NCI-H1436 (cell line): ENCODE measurements at places on chromosomes 13 and 19.

- DNase-seq = no peak
Observed at GRCh38 chr13:98216135-98216565, 39.1 kb upstream of the RNF113B start.

DNA sequence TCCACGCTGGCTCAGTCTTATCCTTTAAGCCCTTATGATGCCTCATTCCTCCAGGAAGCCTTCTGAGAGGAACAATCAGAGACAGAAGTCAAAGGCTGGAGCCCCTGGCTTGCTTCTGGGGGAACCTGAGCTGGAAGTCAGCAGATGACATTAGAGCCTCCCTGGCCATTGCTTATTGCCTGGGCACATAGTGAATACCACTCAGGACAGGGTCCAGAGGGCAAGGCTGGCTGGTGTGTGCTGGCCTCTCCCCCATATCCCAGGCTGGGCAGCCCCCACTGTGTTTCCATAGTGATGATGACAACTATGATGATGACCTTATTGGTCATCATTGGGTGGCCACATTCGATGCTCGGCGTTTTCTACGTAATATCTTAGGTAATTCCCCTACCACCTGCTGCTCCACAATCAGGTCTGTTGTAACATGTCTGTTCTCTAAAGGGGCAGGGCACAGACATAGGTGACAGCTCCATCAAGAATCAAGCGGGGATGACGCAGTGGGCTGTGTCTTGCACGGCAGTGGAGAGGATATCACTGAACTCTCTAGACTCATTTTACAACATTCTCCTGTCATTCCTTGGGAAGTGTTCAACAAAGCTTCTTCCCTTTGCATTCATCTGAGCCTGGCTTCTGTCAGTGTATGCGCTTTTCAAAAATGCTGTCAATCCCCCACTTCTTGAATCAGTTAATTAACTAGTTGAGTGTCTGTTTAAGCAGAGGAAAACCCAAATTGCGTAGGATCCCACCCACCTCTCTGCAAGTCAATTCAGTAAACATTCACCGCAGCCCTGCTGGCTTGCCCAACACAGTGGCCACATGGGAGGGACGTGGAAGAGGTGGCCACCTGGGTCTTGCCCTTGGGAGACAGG is 89.4 kb upstream of the TSHZ3 start:
- no peak for DNase-seq

GRCh38 chr13:22162889-22163288 is 492.0 kb downstream of the FGF9 start:
- DNase-seq = no peak

GRCh38 chr13:91270031-91270430 is 77.5 kb upstream of the MIR17HG start:
- no peak for DNase-seq

GRCh38 chr13:74300162-74300561 is 166.0 kb upstream of the KLF12 start:
- no peak for DNase-seq

DNA sequence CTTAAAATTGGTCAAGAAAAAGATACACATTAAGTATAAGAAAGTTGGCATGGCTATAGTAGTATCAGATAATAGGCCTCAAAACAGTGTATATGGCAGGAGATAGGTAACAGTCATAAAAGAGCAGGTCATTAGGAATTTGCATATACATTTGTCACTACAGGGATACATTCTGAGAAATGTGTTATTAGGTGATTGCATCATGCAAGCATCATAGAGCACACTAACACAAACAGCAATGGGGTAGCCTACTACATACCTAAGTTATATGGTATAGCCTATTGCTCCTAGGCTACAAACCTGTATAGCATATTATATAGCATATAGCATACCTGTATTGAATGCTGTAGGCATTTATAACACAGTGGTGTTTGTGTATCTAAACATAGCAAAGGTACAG is 6.2 kb upstream of the ZNF529 start:
- DNase-seq = no peak

DNA sequence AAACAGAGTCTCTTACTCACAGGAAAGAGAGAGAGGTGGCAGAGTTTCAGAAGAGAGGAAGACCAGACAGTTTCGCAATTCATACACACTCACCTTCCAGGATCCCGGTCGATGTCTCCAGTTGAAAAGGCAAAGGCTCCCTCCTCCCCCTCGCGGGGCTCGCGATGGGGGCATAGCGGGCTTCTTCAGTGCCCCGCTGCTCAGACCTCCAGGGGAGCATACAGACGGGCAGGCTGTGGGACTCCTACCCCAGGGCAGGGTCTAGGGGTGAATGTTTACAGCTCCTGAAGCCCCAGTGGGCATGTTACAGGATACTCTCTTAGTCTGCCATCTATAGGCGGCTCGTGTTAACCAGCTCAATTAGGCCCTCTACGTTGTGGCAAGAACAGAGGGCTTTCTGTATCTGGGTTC is 139.2 kb downstream of the SLITRK5 start:
- no peak for DNase-seq

DNA sequence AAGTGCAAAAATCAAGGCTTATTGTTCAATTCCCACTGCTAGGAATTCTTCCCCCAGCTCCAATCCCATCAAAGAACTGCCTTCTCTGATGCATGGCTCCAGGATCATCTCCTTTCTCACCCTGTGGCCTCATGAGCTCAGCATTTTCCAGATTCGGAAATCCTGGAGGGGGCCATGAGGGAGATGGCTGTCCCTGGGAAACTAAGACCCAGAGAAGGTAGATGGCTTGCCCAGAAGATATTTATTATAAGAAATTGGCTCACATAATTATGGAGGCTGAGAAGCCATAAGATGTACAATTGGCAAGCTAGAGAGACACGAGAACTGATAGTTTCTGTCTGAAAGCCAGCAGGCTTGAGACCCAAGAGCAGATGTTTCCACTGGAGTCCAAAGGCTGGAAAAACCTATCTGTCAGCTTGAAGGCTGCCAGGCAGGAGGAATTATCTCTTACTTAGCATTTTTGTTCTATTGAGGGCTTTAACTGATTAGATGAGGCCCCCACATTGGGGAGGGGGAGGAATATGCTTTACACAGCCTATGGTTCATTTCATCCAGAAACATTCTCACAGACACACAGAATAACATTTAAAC is 58.6 kb downstream of the GADD45B start:
- DNase-seq = no peak

DNA sequence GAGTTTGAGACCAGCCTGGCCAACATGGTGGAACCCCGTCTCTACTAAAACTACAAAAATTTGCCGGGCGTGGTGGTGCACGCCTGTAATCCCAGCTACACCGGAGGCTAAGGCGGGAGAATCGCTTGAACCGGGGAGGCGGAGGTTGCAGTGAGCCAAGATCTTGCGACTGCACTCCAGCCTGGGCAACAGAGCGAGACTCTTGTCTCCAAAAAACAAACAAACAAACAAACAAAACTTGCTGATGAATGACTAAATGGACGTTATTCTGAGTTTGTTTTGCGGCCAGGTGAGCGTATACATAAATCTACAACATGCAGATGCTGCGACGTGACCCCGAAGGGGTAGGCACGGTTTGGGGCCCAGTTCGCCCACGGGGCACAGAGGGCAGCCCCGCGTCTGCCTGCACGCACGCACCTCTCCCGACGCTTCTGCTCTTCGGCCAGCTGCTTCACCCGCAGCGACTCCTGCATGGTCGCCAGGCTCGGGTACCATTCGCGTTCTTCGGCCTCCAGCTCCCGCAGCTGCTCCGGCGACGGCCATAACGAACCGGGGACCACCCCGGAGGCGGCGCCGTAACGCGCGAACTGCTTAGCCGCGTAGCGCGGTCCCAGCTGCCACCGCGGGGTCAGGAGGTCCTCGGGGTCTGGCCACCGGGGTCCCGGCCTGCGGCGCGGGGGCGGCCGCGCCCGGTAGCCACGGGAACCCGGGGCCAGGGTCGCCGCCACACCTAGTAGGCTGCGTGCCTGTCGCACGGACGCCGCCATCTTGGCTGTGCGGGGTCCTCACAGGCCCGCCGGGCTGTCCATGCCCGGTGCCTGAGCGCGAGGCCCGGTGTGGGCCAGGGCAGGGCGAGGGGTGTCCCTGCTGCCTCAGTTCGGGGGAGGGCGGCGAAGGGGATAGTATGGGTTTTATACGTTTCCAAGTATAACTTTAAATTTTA is at the start of gene GADD45GIP1:
Gene GADD45GIP1, minus strand, starts transcription at position 778 of the 943 bp plus-strand sequence. Its CDS starts 11 bp downstream, at position 767.
- DNase-seq = peak; percentile 66

GRCh38 chr13:25151626-25152195 is 20.4 kb downstream of the AMER2 start:
- DNase-seq = no peak

DNA sequence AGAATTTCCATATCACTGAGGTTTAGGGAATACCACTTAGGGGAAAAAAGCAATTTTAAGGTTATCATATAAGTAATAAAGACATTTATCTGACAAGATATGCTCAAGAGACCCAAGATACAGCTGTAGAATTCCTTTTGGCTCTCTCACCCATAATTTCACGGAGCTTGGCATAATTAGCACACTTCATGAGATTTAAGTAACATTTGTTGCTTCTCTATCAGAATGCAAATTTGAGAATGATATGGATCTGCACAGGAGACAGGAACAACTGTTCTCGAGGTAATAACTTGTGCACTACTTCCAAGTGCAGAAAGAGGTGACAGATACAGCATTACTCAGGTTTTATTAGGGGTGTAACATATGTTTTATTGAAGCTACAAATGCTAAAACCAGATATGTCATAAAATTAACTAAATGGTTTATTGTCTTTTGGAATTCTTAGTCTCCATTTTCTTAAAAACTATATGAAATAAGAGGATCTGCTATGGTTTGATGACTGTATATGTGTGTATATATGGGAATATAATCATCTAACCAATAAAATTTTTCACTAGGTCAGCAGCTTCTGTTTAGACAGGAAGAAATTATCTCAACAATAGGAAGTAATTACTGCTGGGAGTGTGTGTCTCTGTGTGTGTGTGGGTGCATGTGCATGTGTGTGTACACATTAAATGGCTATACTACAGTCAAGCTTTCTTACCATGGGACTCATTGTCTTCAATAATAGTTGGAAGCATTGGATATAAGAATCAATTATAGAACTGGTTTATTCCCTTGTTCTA is 401.3 kb downstream of the PCDH17 start:
- DNase-seq = no peak

DNA sequence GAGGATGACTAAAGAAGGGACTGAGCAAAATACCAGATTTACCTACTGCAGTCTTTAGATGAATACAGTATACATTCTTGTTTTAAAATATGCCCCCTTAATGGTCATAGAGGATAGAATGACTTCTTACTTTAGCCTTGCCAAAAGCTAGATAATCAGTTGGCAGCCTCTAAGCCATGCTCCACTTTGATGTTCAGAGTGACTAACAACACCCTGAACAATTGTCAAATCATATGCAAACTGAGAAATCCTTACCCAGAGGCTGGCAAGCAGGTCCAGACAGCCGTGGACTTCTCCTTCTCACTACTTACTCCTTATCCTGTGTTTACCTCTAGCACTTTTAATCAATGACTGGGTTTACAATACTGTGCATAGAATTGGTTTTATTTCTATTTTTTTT is 23.6 kb upstream of the PHF11 start:
- no peak for DNase-seq

GRCh38 chr19:50819636-50820035 is 4.0 kb downstream of the KLK1 start:
- DNase-seq = no peak

DNA sequence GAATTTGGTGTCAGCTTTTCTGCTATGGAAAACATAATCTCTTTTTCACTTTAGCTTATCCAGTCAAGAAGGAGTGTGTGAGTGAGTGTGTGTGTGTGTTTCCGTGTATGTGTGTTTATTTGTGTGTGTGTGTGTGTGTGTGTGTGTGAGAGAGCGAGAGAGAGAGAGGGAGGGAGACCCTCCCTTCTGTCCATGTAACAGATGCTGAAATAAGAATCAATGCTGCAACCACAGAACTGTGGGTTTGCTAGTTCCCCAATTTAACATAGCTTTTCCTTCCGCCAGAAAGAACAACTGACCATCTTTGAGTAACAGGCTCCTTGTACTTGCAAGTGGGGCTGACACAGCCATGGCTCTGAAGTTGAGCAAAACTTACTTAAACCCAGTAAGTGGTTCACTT is 5.2 kb downstream of the LCP1 start:
- DNase-seq = no peak

DNA sequence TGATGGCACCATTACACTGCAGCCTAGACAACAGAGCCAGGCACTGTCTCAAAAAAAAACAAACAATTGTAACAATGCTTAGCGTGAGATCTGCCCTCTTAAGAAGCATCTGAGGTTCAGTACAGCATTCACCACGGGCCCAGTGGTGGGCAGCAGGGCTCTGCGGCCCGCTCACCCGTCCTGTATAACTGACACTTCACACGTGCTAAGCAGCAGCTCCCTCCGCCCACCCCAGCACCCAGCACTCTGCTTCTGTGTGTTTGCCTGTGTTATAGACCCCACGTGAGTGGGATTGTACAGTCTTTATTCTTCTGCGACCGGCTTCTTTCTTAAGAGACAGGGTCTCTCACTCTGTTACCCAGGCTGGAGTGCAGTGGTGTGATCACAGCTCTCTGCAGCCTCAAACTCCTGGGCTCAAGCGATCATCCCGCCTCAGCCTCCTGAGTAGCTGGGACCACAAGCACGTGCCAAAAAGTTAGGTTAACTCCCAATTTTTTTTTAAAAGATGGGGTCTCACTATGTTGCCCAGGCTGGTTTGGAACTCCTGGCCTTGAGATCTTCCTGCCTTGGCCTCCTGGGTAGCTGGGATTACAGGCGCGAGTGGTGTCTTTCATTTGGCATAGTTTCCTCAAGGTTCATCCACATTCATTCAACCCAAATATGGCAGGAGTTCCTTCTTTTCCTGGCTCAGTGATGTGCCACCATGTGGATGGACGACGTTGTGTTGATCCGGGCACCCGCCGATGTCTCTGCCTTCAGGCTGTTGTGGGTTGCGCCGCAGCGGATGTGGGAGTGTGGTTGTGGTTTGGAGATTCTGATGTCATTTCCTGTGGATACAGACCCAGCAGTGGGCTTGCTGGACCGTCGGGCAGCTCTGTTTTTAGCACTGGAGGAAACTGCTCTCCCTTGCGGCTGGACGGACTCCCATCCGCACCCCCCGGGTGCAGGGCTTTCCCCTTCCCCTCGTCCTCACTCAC is 170.0 kb downstream of the KDM4B start:
- no peak for DNase-seq

- no peak for DNase-seq
Observed at GRCh38 chr19:31220540-31220939, 128.7 kb downstream of the TSHZ3 start.

DNA sequence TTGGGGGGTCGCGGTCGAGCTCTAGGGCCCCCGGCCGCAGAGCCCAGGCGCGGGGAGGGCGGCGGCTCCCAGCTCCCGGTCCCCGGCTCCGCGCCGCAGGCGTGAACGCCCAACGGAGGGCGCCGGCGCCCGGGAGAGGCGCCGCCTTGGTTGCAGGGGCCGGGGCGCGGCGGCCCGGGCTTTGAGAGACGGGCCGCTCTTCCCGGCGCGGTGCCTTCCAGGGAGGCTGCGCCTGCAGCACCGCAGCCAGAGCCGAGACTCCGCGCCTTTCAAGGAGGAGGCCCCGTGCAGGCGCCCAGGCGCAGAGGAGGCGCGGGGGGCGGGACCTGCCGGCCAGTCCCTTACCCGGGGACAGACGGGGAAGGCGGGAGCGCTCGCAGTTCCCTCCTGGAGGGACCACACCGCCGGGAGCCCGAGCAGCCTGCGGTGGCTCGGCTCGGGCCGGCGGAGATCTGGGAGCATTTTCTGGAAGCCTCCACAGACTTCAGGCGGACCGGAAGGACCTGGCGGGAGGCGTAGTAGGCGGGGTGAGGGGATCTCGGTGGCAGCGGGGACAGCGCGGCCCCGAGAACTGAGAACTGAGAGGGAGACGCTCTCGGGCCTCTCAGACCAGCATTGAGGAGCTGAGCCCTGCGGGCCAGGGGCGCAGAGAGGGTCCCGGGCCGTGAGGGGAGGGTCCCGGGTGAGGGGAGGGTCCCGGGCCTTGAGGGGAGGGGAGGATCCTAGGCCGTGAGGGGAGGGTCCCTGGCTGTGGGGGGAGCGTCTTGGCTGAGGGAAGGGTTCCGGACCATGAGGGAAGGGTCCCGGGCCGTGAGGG is 25.5 kb upstream of the MCF2L start:
- peak; percentile 20 for DNase-seq
